ENCODE measurements at places on chromosomes 2 and 18.

DNA sequence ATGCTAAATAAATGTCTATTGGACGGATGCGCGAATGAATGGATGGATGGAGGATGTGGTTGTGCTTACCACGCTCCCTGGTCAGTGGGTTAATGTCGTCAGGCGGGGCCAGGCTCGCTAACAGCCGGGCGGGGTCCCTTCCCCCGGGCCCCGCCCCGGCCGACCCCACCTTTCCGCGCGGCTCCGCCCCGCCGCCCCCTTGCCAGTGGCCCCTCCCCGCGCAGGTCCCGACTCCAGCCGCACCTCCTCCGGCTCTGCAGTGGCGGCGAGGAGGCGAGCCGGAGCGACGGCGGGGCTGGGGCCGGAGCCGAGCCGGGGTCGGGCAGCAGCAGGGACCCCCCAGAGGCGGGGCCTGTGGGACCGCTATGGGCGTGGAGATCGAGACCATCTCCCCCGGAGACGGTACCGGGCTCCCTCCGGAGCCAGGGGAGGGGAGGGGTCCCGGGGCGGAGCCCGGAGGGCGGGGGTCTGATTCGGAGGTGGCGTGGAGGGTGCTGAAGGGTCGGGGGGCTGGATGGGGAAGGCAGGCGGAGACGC lies at the start of gene FKBP1B:
TSS of gene FKBP1B (plus strand) at position 257 of the 537 bp plus-strand sequence. CDS start at position 366, 109 bp downstream.
- peak within 1 kb of the TSS; percentile 38 for H3K27ac ChIP-seq
- no peaks in the 10 kb centered on the region for H3K4me1 ChIP-seq
- no peaks in the 10 kb centered on the region for H3K36me3 ChIP-seq

DNA sequence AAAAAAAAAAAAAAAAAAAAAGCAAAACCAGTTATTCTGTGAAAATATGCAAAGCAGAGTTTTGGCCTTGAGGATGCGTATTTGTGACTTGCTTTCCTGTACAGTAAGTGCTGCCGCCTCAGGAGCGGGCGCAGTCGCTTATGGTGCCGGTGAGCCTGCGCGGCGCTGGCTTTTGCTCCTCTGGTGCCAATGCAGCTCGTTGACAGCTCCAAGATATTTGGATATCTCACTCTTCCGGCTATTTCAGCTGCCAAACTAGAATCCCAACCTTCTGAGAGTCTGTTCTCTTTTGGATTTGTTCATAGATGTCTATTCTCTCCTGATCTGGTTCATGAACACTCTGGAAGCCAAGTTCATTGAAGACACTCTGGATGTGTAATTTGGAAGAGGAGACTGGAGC lies 184.1 kb downstream of the AGAP1 start:
- H3K27ac ChIP-seq, result no peak overlapping the region
- no peaks in the 10 kb centered on the region for H3K27me3 ChIP-seq
- H3K4me1 ChIP-seq, result peaks cover 5% of the 10 kb centered on the region
- no peak overlapping the region for H3K4me3 ChIP-seq
- no peaks in the 10 kb centered on the region for H3K36me3 ChIP-seq

- H3K4me1 ChIP-seq, result no peaks in the 10 kb centered on the region
- H3K36me3 ChIP-seq, result no peaks in the 10 kb centered on the region
Measured at GRCh38 chr2:229235131-229235914, 35.8 kb downstream of the PID1 start.

GRCh38 chr2:79125721-79125985 lies 5.4 kb downstream of the REG1A start:
- H3K4me3 ChIP-seq, result no peak overlapping the region
- no peaks in the 10 kb centered on the region for H3K4me1 ChIP-seq
- H3K27me3 ChIP-seq, result 0 out of 2 replicates have a peak, but pooled peaks cover 4% of the 10 kb centered on the region
- H3K36me3 ChIP-seq, result no peaks in the 10 kb centered on the region
- no peak for DNase-seq

GRCh38 chr2:152537081-152537651 lies 180.1 kb downstream of the PRPF40A start:
- H3K36me3 ChIP-seq, result no peaks in the 10 kb centered on the region
- DNase-seq, result peak; percentile 27
- no peak overlapping the region for H3K4me3 ChIP-seq
- no peaks in the 10 kb centered on the region for H3K27me3 ChIP-seq

DNA sequence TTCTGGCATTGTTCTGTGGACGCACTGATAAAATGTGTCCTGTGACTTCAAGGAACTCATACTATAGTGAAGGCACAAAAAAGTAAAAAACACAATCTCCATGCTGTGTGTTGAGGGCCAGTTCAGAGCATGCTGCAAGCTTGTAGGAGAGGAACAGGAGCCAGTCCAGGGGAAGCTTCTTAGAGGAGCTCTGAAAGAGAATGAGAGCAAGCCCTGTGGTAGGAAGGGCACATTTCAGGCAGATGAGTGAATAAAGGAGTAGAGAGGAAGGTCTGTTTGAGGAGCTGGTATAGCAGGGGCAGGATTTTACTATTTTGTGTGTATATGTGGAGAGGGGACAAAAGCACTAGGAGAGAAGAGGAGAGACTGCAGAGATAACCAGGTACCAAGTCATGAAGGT lies 478.3 kb downstream of the ZEB2 start:
- no peaks in the 10 kb centered on the region for H3K27me3 ChIP-seq
- no peak overlapping the region for H3K27ac ChIP-seq
- no peak for DNase-seq
- no peaks in the 10 kb centered on the region for H3K4me1 ChIP-seq
- 0 out of 2 replicates have a peak, but pooled peaks cover 3% of the 10 kb centered on the region for H3K36me3 ChIP-seq

All from SJCRH30 (cell line).